ENCODE measurements at places on chromosomes 1 and 21. TPM values are rescaled to one million over a fixed set of nuclear protein-coding genes. Genes with fewer than 3 reads are reported as not detected.

GRCh38 chr1:160800142-160800541, 4.2 kb downstream of the LY9 start:
- H3K27ac ChIP-seq: no peak overlapping the region
- H3K27me3 ChIP-seq: no peaks in the 10 kb centered on the region
- peaks cover 54% of the 10 kb centered on the region for H3K4me1 ChIP-seq
- peaks cover 3% of the 10 kb centered on the region for H3K36me3 ChIP-seq

DNA sequence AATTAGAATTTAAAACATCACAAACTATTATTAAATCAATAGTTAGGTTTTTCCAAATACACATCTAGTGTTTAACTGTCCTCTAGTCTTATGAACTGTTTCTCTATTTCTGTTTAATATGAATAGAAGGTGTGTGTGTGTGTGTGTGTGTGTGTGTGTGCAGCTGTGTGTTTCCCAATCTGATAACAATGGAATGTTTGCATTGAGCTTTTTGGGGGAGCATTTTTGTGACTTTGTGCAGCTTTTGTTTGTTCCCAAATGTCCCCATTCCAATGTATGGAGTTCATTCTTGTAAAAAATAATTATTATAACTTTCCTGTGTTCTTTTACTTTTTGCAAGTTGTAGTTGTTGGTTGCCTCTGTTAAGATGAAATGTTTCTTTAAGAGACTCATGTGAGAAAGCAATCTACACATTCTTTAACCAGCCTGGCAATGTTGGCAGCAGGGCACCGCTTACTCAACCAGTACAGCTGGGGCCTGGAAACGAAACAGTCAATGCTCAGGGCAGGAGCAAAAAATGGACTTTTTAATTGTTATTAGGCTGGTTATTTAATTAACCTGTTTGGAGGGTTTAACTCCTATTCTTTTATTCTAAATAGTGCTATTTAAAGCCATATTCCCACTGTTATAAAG, 354.3 kb downstream of the SRGAP2C start:
- no peak for DNase-seq
- H3K27ac ChIP-seq: no peak overlapping the region
- H3K4me3 ChIP-seq: no peak overlapping the region
- no peaks in the 10 kb centered on the region for H3K27me3 ChIP-seq
- H3K36me3 ChIP-seq: no peaks in the 10 kb centered on the region
- H3K4me1 ChIP-seq: no peaks in the 10 kb centered on the region

The KCNK1 gene
- total RNA-seq: 1.1 TPM

The BATF3 gene
- 147 TPM for total RNA-seq

DNA sequence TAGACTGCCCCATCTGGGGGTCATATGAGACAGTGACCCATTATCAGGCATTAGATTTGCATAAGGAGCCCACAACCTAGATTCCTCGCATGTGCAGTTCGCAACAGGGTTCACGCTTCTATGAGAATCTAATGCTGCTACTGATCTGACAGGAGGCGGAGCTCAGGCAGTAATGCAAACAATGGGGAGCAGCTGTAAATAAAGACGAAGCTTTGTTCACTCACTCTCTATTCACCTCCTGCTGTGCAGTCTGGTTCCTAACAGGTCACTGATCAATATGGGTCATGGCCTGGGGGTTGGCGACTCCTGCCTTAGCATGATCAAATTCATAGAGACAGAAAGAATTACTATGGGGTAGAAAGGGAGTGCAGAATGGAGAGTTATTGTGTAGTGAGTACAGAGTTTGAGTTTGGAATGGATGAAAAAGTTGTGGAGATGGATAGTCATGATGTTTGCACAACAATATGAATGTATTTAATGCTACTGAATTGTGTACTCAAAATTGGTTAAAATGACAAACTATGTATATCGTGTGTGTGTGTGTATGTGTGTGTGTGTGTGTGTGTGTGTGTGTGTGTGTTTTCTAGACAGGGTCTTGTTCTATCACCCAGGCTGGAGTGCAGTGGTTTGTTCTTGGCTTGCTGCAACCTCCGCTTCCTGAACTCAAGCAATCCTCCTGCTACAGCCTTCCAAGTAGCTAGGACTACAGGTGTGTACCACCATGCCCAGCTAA, 42.2 kb downstream of the BTF3L4 start:
- DNase-seq: no peak
- no peaks in the 10 kb centered on the region for H3K27me3 ChIP-seq
- H3K36me3 ChIP-seq: no peaks in the 10 kb centered on the region
- H3K27ac ChIP-seq: no peak overlapping the region

DNA sequence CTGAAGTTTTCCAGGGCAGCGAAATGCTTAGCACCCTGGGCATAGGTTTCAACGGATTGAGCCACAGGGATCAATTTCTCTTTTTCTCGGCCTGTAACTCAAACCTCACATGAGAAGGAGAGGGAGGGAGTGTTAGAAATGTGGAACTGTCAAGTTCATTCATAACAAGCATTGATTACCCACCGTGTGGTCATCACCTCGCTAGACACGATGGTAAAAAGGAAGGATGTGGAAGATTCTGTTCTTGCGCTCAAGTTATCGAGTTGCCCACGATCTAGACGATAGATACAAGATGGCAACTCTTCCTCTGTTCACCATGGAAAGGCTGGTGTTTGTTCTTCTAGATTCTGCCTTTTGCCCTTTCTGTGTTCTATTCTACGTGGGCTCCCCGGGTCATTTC, 4.0 kb upstream of the RCAN3 start:
- peaks cover 33% of the 10 kb centered on the region for H3K4me1 ChIP-seq
- H3K4me3 ChIP-seq: no peak overlapping the region
- H3K36me3 ChIP-seq: no peaks in the 10 kb centered on the region
- H3K27ac ChIP-seq: no peak overlapping the region
- no peaks in the 10 kb centered on the region for H3K27me3 ChIP-seq
- no peak for DNase-seq

All from CD8-positive, alpha-beta memory T cell (primary cell).